Left renal pelvis (tissue), 4 donors: ENCODE measurements at places on chromosomes 1 and 21.

DNA sequence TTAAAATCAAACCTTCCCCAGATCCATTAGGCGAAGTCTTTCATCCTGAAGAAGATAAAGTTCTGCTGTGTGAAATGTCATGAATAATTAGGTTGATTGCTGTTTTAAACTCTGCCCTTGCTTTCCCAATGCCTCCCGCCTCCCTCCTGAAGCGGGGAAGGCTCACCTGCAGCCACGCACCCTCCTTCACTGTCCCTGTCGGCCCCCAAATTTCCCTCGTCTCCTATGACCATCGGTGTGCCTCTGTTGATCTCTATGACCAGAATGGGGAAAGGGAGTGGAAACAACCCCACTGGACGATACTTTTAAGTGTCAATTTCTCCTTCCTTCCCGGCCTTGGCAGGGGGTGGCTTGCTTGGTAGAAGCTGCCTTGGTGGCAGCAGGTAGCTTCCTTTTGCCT, 35.1 kb downstream of the LHX4 start:
- DNase-seq = no peak

DNA sequence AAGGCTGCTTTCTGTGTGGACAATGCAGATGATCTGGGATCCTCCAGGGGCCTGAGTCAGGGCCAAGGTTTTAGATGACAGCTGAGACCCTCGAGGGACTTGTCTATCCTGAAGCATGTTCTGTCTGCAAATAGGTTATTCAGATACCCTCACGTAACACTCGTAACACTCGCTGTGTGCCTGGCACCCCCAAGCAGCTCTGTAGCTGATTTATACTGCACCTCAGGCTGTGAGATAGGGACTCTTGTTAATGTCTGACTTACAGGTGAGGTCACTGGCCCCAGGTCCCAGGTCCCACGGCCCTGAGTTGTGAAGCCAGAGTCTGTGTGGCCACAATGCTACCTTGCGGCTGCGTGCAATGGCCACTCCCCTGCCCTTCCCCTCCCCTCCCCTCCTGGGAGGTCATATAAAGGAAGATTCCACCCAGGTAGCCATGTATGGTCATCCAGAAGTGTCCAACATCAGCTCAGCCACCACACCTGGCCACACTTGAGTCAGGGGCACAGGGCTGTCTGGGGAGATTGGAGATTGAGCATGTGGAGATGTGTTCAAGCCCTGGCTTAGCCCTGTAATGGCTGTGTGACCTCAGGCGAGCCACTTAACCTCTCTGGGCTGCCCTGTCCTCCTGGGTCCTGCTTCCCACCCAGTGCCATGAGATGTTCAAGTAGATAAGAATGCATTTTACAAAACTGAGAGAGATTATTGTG, 687.7 kb downstream of the MATN1 start:
- DNase-seq = no peak

DNA sequence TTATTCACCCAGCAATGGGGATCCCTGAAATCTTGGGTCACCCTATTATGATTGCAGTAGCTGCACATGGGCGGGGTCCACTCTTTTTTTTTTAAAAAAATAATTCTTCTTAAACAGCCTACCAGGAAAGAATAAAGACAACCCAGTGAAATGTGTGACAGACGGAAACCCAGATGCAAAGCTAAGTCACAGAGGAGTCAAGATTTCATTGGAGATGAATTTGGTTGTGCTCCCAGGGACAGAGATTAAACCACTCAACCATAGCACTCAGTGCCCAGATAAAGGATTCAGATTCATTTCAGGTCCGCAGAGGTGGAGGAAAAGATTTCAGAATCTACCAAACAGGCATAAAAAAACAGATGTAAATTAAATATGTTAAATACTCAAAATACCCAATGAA, 583.5 kb upstream of the ZP4 start:
- no peak for DNase-seq

- no peak for DNase-seq
Observed at GRCh38 chr1:234950598-234950997, 178.0 kb downstream of the TOMM20 start.

GRCh38 chr1:34612091-34612827, 142.6 kb upstream of the GJB5 start:
- no peak for DNase-seq
